ENCODE measurements at places on chromosomes 3 and 15.

GRCh38 chr3:85161544-85161943 is 202.8 kb downstream of the CADM2 start:
- ATAC-seq: no peak

GRCh38 chr15:37824717-37825382 is 109.6 kb upstream of the TMCO5A start:
- no peak for ATAC-seq

DNA sequence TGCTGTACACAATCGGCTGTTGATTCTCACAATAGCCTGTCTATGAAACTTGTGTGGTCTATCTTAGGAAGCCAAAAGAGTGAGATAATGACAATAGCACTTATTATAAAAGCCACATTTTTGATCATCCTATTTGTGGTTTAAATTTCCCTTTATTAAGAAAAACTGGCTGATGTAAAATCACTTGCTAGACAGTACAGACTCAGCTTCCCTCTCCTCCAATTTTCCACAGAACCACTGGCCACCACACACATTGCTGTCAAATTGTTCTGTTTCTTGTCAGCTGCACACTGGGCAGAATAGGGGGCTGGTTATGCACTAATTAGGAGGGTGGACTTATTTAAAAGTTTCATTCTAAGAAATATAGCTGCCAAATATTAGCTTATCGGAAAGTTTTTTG is 425.9 kb downstream of the EPHA3 start:
- ATAC-seq: no peak

GRCh38 chr3:181510500-181510899 is 201.2 kb upstream of the SOX2 start:
- ATAC-seq: no peak

- peak; percentile 78 for ATAC-seq
Observed at GRCh38 chr15:57259568-57260040, 116.7 kb upstream of the CGNL1 start.

GRCh38 chr15:88302373-88302772 is 45.8 kb upstream of the NTRK3 start:
- ATAC-seq: no peak

GRCh38 chr3:166721466-166721865 is 658.6 kb downstream of the ZBBX start:
- ATAC-seq: no peak

- ATAC-seq: no peak
Observed at GRCh38 chr15:74171965-74172541, 1.5 kb upstream of the ISLR start.

DNA sequence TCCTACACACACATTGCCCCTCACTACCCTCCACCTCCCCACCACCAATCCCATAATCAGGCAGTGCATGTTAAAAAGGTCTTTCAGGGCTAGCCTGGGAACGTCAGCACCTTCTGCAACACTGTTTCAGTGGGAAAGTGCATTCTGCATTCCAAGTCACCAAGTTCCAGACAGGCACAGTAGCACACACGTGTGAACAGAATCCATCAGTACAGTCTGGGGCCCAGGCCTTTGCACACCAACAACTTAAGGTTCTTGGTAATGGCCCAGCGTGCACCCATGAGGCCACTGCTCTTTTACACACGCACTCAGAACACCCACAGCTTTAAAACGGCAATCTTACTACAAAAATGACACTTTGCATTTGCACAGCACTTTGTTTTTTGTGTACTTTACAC is 1.2 kb downstream of the ANXA2 start:
- ATAC-seq: no peak

DNA sequence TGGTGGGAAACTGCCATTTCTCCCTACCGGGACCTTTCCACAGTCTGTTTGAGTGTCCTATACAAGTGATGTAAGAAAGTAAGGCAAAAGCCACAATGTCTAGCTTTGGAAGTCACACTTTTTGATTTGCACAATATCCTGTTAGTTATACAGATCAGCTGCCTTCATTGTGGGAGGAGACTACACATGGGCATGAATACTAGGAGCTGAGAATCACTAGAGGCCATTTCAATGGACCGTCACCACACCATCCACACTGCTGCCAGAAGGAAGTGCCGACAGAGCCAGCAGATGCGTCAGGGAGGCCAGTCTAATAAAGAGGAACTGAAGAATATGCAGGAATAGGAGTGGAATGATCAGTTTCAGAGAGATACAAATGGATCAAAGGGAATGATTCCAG is 65.8 kb downstream of the SCN11A start:
- ATAC-seq: no peak

- no peak for ATAC-seq
Observed at GRCh38 chr3:49871531-49872153, 1.9 kb upstream of the CAMKV start.

GRCh38 chr15:51499379-51499976 is 123.1 kb downstream of the DMXL2 start:
- no peak for ATAC-seq

Data from stimulated activated memory B cell treated with anti-CD40 and anti-IgM and Interleukin-4, amounts not matched to agents 10 μg/mL and 1 μg/mL and 100 μg/mL, for 72 hours (primary cell).